Activated effector memory CD4-positive, alpha-beta T cell treated with Interleukin-2 at 50 U/mL for 16 hours (primary cell): ENCODE measurements at places on chromosomes 6 and 20.

- no peak for DNase-seq
These were observed 523.7 kb upstream of the SLC35B3 start for GRCh38 chr6:8958894-8959511.

DNA sequence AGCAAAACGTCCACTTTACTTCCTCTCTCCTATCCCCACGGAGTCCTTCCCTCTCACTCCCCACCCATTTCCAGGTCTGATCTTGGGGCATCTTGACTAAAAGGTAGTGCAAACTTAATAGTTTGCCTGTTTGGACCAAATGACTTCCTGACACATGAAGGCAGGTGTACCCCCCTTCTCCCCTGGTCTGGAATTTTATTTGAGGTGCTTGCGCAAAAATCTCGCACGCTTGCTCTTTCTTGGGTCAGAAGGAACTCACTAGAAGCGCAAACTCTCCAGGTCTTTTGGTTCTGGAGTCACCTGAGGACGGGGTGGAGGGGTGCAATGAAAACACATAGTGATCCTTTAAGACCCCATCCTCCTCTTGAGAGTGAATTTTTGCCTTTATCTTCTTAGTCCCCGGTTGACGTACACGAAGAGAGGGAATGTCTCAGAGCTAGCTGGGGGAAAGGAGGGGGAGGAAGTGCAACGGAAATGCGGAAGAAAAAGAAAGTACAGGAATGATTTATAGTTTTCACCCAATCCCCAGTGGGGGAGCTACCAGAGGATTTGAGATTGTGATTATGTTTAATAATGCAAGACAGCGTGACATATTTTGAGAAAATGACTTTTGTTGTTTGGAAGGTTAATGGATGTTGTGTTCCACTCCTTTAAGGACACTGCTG is 4.9 kb downstream of the ADGRB3 start:
- no peak for DNase-seq

DNA sequence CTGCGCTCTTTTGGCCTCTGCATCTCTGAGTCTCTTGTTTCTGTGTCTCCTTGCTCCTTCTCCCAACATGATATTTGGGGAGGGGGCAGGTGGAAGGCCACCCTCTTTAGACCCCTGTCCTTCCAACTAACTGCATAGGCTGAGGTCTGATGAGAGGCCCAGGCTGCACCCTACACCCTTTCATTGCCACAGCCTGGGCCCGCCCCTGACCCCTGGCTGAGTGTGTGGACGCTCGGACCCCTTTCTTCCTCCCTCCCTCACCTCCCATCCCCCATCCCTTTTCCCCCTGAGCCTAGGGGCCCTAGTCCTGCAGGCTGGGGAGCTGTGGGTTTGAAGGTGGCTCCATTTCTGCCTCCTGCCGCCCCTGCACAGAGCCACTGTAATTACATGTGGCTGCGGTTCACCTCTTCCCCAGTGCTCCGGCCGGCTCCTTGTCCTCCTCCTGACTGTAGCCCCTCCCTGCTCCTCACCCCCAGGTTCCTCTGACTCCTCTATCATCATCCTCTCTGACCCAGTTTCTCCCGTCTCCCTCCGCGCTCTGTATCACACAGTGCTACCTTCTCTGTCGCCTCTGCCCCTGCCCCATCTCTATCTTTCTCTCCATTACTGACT is 6.8 kb downstream of the MDFI start:
- no peak for DNase-seq

GRCh38 chr6:80961166-80961565 is 791.3 kb downstream of the TENT5A start:
- DNase-seq = no peak

- no peak for DNase-seq
These were observed 132.7 kb upstream of the EYA4 start for GRCh38 chr6:133108419-133108818.

- no peak for DNase-seq
These were observed 127.9 kb upstream of the FOXO3 start for GRCh38 chr6:108432792-108433191.
